Colonic mucosa (tissue), 4 donors: ENCODE measurements at places on chromosomes 5 and 9. TPM values are rescaled to one million over a fixed set of nuclear protein-coding genes. Genes with fewer than 3 reads are reported as not detected.

DNA sequence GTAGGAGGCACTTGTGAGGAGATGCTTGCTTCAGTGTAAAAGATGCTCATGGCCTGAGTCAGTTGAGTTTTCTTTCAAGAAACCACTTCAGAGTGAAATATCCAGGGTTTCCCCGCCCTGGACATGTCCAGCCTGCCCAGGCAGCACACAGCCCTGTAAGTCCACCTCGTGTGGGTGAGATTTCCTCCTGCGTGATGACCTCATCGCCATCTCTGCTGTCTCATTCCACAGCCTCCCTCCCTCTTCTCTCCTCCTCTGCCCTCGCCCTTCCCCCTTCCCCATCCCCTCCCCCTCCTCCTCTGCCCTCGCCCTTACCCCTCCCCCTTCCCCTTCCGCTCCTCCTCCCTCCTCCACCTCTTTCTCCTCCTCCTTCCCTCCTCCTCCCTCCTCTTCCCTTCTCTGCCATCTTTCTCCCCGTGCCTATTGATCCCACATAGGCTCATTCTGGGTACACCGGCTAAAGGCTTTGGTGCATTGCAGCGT, 34.0 kb upstream of the NCS1 start:
- no peak overlapping the region for H3K4me3 ChIP-seq
- H3K27me3 ChIP-seq = no peaks in the 10 kb centered on the region
- H3K27ac ChIP-seq = no peak overlapping the region
- no peak for DNase-seq
- no peaks in the 10 kb centered on the region for H3K36me3 ChIP-seq

DNA sequence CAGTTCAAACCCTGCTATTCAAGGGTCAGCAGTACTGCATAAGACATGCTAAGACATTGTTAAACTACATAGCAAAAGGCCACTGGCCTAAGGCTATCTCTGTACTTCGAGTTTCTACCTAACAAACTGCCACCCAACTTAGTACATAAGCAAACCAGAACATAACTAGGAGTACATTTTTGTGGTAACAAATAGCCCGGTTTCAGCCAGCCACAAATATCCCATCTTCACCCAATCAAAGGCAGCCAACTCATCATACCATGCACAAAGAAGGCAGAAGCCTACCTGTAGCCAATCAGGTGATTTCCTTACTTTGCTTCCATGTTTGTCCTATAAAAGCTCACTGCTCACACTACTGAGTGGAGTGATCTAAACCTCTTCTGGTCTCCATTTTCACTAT, 201.4 kb downstream of the SMARCA2 start:
- no peak overlapping the region for H3K27ac ChIP-seq
- H3K27me3 ChIP-seq = no peaks in the 10 kb centered on the region

GRCh38 chr9:21747175-21747574, 55.3 kb upstream of the MTAP start:
- no peak for DNase-seq
- H3K4me1 ChIP-seq = no peaks in the 10 kb centered on the region

DAP gene
- total RNA-seq = 133 TPM

GRCh38 chr5:135829681-135830383, 4.6 kb upstream of the SLC25A48 start:
- H3K4me3 ChIP-seq = no peak overlapping the region
- peak; percentile 79 for DNase-seq
- H3K4me1 ChIP-seq = no peaks in the 10 kb centered on the region
- no peak overlapping the region for H3K27ac ChIP-seq

GHR gene
- 6.8 TPM for total RNA-seq

- no peaks in the 10 kb centered on the region for H3K36me3 ChIP-seq
- no peaks in the 10 kb centered on the region for H3K4me1 ChIP-seq
- no peak overlapping the region for H3K4me3 ChIP-seq
- no peak overlapping the region for H3K27ac ChIP-seq
- H3K27me3 ChIP-seq = no peaks in the 10 kb centered on the region
These were observed 126.3 kb downstream of the HMHB1 start for GRCh38 chr5:143938230-143938629.

GRCh38 chr9:135614821-135615665, 24.3 kb downstream of the GLT6D1 start:
- H3K4me1 ChIP-seq = no peaks in the 10 kb centered on the region
- no peak overlapping the region for H3K27ac ChIP-seq
- no peak for DNase-seq
- no peak overlapping the region for H3K4me3 ChIP-seq
- H3K36me3 ChIP-seq = no peaks in the 10 kb centered on the region

DNA sequence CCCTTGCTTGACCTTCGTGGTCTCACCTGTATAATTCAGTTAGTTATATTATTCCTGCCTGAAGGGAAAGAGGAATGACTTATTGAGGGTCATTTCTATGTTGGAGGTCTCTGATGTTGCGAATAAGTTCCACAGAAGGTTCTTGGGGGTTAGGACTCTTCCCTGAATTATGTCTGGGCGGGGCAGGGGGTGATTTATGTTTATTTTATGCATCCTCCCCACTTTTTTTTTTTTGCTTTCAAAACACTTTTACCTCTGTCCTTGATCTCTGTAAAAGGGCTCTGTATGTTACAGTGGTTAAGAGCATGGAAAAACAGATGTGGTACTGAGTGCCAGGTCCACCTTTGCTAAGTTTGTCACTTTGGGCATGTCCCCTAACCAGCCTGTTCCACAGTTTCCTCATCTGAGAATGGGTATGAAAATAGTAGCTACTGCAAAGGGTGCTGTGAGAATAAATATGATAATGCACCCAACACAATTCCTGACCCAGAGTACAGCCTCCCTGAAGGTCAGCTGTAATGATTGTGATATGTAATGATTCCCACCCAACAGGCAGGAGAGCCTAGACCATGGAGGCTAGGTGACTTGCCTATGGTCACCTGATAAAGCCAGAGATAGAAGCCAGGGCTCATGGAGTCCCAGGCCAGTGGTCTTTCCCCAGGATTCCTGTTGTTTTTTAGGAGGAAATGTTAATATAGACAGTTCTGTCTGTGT, 54.8 kb downstream of the SLC22A5 start:
- H3K4me3 ChIP-seq = no peak overlapping the region
- H3K27me3 ChIP-seq = no peaks in the 10 kb centered on the region
- H3K36me3 ChIP-seq = no peaks in the 10 kb centered on the region
- peak overlapping the region; percentile 94 for H3K27ac ChIP-seq

DNA sequence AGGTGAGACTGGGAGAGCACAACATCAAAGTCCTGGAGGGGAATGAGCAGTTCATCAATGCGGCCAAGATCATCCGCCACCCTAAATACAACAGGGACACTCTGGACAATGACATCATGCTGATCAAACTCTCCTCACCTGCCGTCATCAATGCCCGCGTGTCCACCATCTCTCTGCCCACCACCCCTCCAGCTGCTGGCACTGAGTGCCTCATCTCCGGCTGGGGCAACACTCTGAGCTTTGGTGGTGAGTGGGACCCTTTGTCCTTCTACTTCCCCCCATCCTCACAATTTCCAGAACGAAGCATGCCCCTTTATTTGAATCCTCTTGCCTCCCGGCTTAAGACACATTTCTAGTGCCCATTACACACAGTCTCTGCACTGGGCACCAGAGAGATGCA, 2.5 kb downstream of the PRSS3 start:
- H3K4me1 ChIP-seq = no peaks in the 10 kb centered on the region
- H3K4me3 ChIP-seq = no peak overlapping the region
- no peak for DNase-seq
- no peaks in the 10 kb centered on the region for H3K36me3 ChIP-seq
- no peak overlapping the region for H3K27ac ChIP-seq

ADGRD2 gene
- total RNA-seq = not detected

GRCh38 chr5:174625591-174626350, 98.6 kb upstream of the MSX2 start:
- no peak overlapping the region for H3K27ac ChIP-seq
- no peaks in the 10 kb centered on the region for H3K36me3 ChIP-seq
- H3K4me3 ChIP-seq = no peak overlapping the region
- no peaks in the 10 kb centered on the region for H3K27me3 ChIP-seq
- H3K4me1 ChIP-seq = no peaks in the 10 kb centered on the region

AQP7 gene
- 7.4 TPM for total RNA-seq

- H3K4me1 ChIP-seq = peaks cover 3% of the 10 kb centered on the region
- H3K4me3 ChIP-seq = no peak overlapping the region
- H3K27me3 ChIP-seq = no peaks in the 10 kb centered on the region
- DNase-seq = peak; percentile 72
- no peak overlapping the region for H3K27ac ChIP-seq
- no peaks in the 10 kb centered on the region for H3K36me3 ChIP-seq
These were observed 44.6 kb downstream of the STC2 start for GRCh38 chr5:173283318-173284288.
